Activated naive CD8-positive, alpha-beta T cell treated with anti-CD3 and anti-CD28 coated beads, Interleukin-2, amount 50 U/mL, for 16 hours (primary cell): ENCODE measurements at places on chromosomes 11 and 22.

DNA sequence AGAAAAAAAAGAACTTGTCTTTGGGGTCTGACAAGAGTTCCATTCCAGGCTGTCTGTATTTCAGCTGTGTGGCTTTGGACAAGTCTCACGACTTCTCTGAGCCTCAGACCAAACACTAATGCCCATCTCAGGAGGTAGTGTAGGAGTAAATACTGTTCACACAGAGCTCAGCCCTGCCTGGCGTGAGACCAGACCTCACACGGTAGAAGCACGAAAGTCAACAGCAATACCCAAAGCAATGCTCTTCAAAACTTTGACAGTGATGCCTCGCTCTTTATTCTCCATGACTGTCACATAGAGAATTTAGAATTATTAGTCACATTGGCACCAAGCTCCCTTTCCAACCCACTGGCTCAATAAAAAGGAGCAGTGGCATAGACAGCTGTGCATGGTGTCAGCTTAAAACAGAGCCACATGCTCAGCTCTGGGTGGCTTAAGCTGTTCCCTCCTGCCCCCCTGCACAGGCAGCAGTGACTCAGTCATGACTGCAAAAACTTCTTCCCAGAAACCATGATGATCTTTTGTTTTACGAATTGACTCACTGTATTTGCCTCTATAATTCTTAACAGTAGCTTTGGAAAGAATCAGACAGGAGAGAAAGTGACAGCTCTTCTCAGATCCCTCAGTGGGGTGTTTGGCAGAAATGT, 74.0 kb upstream of the PHF21B start:
- DNase-seq: no peak

DNA sequence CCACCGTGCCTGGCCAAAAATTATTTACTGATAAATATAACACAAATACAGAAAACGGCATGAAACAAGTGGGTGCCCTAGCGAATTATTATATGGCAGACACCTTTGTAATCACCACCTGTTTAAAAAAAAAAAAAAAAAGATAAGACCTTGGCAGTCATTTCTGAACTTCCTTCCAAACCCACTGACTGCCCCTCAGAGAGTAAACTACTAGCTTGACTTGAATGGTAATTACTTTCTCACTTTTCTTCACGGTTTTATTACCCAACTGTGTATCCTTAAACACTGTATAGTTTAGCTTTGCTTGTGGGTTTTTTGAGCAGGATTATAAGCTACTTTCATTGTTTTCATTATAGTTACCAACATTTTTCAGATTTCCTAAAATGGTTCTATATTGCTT, 23.7 kb downstream of the SFI1 start:
- DNase-seq: no peak

DNA sequence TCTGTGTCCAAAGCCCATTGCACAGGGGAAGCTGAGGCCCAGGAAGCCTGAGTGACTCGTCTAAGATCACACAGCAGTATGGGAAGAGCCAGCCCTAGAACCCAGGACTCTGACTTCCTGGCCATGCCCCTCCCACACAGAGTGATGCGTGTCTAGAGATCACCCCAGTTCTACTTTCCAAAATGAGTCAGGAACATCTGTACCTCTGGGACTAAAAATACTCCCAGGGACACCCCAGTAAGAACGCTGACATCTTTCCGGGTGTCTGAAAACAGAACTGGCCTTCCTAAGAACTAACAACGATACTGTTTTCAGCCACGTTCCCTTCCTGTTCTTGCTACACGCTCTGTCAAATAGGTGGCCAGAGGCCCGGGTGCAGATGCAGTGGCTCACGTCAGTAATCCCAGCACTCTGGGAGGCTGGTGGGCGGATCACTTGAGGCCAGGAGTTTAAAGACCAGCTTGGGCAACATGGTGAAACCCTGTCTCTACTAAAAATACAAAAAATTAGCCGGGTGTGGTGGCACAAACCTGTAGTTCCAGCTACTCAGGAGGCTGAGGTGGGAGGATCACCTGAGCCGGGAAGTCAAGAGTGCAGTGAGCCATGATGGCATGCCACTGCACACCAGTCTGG, 21.7 kb upstream of the PDGFB start:
- DNase-seq: no peak

DNA sequence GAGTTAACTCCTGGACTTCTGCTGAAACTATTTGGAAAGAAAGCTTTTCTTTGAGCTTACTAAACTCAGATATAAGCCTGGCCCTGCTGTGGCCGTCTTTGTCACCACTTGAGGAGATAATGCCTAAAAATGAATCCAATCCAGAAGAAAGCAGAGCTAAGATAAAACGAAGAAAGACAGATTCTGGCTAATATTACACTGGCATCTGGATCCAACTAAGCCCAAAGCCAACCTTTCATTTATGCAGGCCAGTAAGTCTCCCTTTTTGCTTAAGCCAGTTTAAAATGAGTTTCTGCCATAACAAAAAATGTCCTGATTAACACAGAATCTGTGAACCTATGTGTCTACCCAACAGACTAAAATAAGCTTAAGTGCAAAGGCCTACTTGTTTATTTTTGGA, 34.5 kb downstream of the PIK3C2A start:
- DNase-seq: no peak

- DNase-seq: no peak
Observed at GRCh38 chr11:78250099-78250498, 61.4 kb downstream of the USP35 start.

GRCh38 chr11:61830237-61831105, 2.4 kb downstream of the FADS2 start:
- DNase-seq: no peak

GRCh38 chr11:59710136-59710847, 3.4 kb downstream of the OR10V1 start:
- DNase-seq: no peak

DNA sequence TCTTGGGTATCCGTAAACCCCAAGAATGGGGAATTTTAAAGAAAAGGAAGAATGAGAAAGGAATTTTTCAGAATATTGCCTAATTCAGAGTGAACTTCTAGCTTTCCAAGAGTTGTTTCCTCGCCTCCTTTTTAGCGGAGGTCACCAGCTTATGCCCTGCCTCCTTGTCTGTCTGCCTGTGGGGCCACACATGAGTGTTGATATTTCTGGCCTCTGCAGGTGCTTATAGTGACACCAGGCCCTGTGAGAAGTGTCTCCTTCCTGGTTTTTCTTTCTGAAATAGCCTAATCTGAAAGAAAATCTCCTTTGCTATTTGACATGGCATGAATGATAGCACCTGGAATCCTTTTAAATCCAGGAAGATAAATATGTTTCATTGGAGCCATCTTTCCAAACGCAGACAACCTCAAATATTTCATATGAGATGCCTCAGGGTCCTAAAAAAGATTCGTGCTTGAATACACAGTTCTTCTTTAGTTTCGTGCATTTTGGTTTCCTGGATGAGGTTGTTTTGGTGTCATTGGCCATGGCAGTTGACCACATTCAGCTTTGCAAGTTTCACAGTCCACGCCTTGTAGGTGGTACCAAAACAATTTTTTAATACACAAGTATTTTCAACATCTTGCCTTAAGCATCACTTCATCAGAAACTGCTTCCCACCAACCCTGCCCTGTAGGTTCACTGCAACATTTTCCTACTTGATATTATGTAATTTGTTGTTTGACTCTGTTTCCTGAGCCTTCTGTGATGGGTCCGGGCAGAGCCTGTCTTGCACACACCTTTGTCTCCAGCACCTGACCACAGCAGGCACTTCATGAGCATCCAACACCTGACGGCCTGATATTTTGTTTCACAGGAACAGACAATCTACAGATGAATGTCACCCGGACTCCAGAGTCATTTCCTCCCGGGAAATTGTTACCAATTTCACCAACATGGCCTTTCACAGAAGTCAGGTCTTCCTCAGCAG, 159.4 kb downstream of the C11orf91 start:
- no peak for DNase-seq

- DNase-seq: no peak
Observed at GRCh38 chr11:130728185-130729180, 187.8 kb downstream of the SNX19 start.

- no peak for DNase-seq
Observed at GRCh38 chr11:61880031-61880430, 11.3 kb downstream of the FADS3 start.

- no peak for DNase-seq
Observed at GRCh38 chr11:67581469-67581868, 2.1 kb upstream of the GSTP1 start.

- DNase-seq: peak; percentile 29
Observed at GRCh38 chr22:22884010-22884887, 3.4 kb upstream of the IGLL5 start.

DNA sequence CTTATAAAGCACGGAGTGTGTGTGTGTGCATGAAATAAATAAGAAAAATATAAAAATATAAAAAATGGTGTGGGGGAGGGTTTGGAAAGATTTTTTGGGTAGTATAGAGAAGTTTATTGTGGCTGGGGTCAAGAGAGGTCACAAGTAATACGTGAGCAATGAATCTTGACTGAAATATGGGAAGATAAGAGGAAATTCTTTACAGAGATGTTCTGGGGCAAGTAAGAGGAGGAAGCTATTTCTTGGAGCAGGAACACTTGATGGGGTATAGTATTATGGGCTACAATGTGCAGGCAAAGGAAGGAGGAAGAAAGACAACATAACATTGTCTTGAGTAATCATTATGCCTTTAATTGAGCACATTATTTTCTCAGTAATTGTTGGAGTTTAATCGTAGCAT, 2.1 kb downstream of the HBD start:
- DNase-seq: no peak

DNA sequence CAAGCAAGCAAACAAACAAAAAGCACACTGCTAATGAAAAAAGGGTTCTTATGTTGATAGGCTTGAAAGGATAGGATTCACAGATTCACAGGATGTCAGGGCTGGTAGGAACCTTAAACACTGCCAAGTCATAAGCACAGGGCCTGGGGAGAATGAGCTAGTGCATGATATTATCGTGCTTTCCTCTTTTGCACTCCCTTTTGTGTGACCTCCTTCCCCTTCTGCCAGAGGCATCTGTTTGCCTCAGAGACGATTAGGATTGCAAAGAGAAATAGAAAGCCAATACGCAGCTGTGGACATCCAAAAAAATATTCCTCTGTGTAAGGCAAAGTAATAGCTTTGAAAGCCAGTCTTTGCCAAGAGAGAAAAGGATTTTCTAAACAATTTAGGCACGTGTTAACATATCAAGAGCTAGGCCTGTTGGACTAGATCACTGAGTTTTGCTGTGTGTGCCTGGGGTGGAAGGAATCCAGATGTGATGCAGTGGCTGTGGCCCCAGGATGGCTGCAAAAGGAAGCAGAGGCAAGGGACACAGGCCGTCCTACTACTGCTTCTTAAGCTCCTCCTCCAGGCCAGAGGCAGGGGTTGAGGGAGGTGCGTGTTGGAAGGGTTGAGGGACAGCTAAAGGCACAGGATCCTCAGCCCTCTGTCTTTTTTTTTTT, 30.6 kb downstream of the MCHR1 start:
- DNase-seq: no peak

DNA sequence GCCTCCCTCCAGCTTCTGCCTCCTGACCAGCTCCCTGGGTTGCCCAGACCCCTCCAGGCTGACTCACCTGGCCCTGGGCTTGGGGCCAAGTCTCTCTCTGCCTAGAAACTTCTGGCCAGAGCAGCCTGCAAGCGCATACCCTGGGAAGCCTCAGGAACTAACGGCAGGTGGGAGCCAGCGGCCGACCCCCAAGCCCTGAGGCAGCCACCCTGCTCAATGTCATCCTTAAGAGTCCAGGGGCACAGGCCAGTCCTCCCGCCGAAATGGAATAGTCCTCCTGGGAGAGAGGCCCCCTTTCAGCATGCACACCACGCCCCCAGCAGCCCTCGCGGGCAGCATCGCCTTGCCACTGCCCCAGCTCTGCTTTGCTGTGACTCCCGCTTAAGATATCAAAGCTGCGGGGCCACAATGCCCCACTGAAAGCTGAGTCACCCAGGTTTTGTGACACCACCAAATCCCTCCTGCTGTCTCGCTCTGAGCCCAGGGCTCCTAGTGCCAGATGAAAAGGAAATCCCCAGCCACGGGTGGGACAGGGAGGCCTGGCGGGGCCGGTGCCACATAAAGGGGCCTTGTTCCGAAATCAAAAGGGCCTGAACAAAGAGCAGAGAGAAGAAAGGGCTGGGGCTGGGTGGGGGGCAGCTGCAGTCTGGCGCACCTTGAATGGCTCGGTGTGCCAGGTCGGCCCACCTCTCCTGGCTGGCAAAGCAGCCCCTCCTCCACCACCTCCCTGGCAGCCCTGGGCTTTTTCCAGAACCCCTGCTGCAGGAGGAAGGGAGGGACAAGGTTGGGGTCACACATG, 21.4 kb upstream of the FGF3 start:
- no peak for DNase-seq

- no peak for DNase-seq
Observed at GRCh38 chr11:67500484-67500821, 4.7 kb downstream of the PITPNM1 start.

GRCh38 chr22:19059481-19060278, 62.5 kb downstream of the DGCR2 start:
- no peak for DNase-seq

DNA sequence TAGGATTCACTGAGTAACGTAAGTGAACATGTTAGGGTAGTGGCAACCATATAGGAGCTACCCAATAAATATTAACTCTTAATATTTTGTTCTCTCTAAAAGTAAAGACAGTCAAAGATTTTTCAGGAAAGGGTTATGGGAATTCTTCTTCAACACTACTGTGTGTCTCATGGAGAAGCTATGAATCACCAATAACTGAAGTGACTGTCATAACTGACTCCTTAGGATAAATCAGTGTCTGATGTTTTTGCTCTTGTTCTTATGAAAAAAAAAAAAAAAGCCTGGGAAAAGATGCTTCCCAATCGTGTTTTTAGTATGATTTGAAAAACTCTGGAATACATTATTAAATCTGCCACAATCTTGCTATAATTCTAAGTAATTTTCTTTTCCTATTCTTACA, 111.2 kb upstream of the CEP126 start:
- no peak for DNase-seq

DNA sequence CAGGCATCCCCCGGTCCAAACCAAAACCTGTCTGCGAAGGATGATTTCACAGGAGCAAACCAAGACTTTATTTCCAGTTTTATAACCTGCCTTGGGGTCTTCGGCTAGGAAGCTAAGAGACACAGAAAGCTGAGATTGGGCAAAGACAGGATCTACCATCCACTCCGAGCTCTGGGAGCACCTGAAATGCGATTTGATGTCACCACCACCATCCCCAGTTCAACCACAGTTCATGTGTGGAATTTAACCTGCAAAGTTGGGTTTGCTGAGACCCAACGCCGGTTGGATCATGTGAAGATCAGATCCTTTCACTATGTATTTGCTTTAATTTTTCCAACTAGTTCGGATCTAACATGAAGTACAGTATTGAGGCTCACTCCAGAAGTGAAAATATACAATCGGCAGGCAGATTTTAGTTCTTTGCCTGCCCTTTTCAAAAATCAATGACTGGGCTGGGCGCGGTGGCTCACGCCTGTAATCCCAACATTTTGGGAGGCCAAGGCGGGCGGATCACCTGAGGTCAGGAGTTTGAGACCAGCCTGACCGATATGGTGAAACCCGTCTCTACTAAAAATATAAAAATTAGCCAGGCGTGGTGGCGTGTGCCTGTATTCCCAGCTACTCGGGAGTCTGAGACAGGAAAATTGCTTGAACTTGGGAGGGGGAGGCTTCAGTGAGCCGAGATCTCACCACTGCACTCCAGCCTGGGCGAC, 1.4 kb upstream of the C11orf24 start:
- DNase-seq: no peak
